ENCODE measurements at places on chromosomes 4 and X. TPM values are rescaled to one million over a fixed set of nuclear protein-coding genes. Genes with fewer than 3 reads are reported as not detected.

GRCh38 chr4:2036866-2037265 is 22.3 kb upstream of the NAT8L start:
- no peak for DNase-seq

GRCh38 chr4:150078579-150079080 is 385 bp downstream of the DCLK2 start:
- DNase-seq: no peak

- DNase-seq: no peak
Measured at GRCh38 chr4:164725066-164725465, 28.9 kb upstream of the SMIM31 start.

DNA sequence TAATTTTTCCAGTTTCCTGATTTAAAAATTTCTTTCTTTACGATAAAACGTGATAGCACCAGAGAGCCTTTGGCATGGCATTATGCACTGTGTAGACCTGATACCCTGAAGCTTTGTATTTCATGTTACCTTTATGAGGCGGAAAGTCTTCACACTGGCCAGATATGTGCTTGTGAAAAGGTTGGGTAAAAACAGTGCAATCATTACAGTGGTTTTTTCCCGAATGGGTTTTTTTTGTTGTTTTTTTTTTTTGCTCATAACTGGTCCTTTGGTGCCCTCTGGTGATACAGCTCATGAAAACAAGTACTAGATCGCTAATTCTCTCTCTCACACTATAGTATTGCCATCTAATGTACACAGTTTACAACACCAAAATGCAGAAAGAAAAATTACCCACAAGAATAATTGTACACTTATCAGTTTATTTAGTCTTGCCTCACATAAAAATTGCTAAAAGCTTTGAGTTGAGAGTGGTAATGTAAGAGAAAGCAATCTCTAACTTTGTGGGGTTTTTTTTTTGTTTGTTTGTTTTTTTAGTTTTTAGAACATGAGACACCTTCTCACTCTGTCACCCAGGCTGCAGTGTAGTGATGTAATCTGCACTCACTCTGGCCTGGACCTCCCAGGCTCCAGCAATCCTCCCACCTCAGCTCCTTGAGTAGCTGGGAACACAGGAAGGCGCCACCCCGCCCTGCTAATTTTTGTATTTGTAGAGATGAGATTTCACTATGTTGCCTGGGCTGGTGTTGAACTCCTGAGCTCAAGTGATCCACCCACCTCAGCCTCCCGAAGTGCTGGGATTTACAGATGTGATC is 21.3 kb downstream of the SPCS3 start:
- no peak for DNase-seq

- DNase-seq: no peak
Measured at GRCh38 chrX:40467454-40467853, 113.3 kb upstream of the ATP6AP2 start.

DNA sequence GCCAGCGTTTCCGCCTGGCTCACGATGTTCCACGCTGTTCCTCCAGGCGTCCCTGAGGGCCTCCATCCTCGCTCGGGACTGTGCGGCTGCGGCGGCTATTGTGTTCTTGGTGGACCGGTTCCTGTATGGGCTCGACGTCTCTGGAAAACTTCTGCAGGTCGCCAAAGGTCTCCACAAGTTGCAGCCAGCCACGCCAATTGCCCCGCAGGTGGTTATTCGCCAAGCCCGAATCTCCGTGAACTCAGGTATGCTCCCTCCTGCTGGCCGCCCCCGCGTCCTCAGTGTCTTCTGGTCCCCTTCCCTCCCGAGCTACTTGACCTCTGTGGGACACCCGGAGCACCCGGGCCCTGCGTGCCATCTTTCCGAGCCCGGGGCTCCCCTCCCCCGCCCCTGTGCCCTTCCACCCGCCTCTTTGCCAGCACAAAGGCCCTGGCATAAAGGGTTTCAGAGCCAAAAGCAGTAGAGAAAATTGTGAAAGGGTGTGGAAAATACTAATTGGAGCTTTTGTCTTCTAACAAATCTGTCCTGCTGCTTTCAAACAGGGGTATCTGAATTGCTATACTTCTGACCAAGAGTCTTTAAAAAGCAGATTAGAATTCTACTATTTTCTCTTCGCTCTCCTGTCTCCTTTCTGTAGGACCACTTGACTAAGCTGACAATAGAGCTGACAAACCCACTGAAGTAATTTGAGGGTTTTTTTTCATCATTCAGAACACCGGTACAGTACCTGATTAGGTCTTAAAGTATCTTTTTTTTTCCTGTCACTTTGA is 104.0 kb downstream of the NEUROG2 start:
- no peak for DNase-seq

DNA sequence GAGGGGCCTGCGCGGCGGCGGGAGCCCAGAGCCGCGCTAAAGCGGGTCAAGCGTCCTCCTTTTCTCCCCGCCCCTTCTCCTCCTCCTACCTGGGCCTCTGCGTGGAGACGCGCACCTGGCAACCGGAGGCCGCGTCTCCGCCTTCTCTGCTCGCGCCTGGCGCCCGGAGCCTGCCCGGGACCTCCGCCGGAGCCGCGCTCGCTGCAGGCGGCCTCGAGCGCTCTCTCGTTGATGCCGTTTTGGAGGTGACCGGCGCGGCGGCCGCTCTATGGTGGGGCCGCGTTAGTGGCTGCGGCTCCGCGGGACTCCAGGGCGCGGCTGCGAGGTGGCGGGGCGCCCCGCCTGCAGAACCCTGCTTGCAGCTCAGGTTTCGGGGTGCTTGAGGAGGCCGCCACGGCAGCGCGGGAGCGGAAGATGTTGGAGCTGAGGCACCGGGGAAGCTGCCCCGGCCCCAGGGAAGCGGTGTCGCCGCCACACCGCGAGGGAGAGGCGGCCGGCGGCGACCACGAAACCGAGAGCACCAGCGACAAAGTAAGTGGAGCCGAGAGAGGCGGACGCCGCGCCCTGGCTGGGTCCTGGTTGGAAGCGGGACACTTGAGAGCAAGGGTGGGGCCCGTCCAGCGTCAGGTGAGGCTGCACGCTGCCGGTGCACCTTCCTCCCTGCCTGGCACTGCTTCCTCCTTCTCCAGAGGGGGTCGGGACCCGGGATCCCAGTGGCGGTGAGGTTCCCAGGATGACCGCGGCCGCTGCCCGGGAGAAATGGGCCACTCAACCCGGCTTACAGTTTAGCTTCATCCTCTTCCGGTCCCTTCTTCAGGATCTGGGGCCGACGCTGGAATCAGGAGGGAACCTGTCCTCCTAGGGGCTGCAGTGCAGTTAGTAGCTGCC is at the start of gene CDS1:
TSS of gene CDS1 (plus strand) at position 140 of the 888 bp plus-strand sequence. CDS start at position 415, 275 bp downstream.
- no peak for DNase-seq

REELD1 gene
- total RNA-seq: 0.74 TPM

LRIT3 gene
- not detected for total RNA-seq

MAP7D2 gene
- 0.98 TPM for total RNA-seq

ADGRL3 gene
- 16.9 TPM for total RNA-seq
